ENCODE measurements at places on chromosomes 3 and 15.

GRCh38 chr3:1092771-1093170 is at the start of gene CNTN6:
TSS of gene CNTN6 (plus strand) at chr3:1093024. CDS start at chr3:1148009, 54,985 bp downstream.
- no peak for DNase-seq

DNA sequence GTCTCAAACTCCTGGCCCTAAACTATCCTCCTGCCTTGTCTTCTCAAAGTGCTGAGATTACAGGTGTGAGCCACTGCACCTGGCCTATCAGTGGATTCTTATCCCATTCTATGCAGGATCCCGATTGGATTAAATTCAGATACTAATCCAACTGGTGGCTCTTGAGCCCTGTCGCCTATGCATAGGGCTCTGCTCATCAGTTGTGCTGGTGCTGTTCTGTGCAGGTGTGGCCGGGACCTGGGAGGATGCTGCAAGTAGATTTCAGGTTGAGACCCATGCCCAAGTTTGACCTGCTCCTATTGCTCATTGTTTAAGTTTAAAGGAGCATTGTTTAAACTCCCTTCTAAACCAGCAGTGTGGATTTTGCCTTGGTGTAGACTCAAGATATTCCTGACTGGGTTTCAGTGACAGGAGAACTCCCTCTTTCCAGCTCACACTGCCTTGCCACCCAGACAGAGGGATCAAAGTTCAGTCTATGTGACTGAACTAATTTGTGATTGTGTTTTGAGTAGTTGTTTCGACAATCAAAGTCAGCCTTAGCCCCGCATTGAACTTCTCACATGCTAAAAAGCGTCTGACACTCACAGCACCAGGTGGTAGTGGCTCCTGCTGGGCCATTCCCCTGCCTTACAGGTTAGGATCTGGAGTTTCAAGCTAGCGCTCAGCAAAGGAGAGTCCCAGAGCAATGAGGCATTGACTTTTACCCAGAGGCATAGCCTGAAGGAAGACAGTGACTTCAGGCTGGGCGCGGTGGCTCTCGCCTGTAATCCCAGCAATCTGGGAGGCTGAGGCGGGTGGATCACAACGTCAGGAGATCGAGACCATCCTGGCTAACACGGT is 45.0 kb upstream of the PIK3CB start:
- DNase-seq: no peak

GRCh38 chr3:101183151-101183550 is 137.2 kb downstream of the IMPG2 start:
- DNase-seq: no peak

DNA sequence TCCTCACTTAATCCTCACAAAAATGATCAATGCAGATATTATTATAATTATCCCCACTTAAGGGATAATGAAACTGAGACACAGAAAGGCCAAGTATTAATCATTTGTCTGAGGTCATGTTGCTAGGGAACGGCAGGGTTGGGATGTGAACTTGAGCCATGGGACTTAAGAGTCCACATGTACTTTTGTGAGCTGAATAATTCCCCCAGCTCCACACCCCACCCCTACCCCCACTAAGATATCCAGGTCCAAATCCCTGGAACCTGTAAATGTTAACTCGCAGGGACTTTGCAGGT is 290.5 kb upstream of the GADL1 start:
- no peak for DNase-seq
